Amniotic epithelial cell (primary cell): ENCODE measurements at places on chromosomes 6 and 20.

DNA sequence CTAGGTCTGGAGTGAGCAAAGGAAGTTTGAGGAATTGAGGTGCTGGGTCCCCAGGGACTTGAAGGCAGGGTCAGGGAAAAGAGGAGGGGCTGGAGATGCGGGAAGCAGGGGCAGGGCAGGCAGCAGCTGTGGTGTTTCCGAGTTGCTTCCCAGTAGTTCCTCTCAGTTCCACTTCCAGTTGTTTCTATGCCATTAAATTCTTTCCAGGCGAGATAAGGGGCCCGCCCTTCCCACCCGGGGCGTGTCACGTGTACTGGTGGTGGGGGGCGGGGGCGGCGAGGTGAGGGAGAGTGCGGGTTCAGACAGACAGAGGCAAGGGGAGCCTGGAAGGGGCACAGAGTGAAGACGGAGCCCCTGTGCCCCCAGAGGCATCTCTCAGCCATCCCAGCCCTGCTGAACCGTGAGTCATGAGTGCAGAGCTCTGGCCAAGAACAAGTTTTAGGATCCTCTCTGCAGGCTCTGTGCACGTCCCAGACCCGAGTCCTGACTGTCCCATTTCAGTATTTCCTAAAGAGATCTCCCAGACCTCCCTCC, 977 bp downstream of the TNXB start:
- no peak for DNase-seq

DNA sequence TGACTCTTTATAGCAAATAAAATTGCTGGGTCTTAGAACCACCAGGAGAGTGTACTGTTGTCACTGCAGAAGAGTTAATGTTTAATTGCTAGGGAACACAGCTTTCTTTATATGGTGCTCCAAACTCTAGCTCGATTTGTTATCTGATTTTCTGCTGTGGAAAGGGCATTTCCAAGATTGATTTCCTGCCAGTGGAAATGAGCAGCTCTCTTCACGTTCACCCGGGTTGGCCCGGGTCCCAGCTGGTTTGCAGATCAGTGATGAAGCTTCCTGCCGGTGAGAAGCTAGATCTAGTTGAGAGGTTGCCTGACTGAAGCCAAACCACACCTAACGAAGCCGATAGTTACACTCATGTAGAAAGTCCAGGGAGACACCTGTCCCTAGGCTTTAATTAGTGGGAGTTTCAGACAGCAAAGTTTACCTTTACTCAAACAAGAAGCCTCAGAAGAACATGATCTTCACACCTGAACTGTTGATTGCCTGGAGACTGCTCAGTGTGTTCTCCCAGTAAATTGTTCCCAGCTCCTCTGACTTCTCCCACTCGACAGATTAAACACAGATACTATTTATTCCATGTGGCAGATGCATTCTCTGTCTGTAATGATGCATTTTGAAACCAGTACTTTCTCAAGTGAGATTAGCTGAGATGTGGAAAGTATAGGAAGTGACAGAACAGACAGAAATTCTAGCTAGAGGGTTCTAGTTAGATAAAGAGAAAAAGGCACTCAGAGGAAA, 27.8 kb downstream of the PAQR8 start:
- peak; percentile 63 for DNase-seq

DNA sequence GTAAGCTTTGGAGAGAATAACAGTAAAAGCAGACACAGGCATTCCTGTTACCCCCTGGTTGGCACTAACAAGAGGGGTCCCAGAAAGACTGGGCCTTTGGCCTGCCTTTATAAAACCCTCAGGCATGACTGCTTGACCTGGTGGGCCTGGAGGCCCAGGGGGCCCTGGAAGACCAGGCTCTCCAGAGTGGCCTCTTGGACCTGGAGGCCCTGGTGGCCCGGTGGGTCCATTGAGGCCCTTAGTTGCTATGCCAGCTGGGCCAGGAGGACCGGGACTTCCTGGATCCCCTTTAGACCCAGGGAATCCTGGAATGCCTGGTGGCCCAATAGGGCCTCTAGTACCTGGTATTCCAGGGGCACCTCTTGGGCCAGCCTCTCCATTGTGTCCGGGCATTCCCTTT, 5.5 kb downstream of the COL10A1 start:
- DNase-seq, result no peak

DNA sequence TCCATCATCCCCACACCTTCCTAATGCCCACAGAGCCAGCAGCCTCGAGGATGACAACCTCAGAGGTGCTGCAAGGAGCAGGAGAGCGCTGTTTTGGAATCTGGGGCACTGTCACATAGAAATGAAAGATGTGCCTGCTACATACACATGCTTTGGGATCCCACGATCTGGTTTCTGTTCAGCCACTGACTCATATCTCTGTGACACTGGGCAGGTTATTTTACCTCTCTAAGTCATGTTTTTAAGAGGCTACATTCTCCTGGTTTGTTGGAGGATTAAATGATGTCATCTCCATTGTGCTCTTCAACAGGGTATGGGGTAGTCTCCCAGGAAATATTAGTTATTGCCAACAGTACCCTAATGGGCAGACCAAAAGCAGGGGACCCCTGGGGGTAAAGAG, 32.6 kb upstream of the TAB2 start:
- DNase-seq, result no peak

DNA sequence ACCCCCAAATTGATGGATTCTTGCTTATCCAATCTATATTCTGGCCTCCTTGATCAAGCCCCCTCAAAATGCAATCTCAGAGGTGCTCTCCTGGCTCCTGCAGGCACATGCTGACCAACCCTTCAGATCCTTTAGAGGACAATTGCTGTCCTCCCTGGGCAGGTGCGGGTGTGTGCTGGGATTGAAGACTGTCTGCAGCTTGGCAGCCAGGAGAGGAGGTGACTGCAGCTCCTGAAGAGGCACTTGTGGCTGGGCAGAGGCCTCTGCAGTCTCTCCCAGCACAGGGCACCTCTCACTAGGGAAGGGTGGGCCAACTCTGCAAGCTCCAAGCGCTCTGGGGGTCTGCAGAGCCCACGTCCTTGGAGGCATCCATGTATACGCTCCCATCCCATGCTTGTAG, 28.5 kb downstream of the SUMO4 start:
- DNase-seq, result no peak

DNA sequence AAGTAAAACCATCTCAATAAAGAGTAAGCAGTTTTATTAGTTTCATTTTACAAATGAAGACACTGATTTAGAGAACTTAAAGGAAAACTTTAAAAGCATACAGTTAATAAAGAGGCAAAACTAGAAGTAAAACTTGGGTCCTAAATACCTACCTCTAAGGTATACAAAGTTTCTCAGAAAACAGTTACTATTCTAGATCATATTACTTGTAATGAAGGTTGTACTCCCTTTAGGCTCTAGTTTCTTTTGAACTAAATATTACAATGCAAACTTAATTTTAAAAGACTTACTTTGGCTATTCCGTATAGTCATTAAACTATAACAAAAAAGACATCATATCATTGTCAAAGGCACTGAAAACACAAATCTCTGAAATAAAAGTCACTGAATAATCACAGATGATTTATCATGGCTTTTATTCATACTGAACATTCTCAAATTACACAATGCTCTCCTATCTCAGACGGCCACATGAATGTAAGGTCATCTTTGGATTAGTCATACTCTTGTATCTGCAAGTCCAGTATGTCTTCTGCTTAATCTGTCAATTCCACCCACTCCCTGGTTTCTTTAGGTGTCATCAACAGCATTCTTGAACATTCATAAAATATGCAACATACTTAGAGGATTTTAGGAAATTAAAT, 361.6 kb upstream of the RUNX2 start:
- DNase-seq, result peak; percentile 99

DNA sequence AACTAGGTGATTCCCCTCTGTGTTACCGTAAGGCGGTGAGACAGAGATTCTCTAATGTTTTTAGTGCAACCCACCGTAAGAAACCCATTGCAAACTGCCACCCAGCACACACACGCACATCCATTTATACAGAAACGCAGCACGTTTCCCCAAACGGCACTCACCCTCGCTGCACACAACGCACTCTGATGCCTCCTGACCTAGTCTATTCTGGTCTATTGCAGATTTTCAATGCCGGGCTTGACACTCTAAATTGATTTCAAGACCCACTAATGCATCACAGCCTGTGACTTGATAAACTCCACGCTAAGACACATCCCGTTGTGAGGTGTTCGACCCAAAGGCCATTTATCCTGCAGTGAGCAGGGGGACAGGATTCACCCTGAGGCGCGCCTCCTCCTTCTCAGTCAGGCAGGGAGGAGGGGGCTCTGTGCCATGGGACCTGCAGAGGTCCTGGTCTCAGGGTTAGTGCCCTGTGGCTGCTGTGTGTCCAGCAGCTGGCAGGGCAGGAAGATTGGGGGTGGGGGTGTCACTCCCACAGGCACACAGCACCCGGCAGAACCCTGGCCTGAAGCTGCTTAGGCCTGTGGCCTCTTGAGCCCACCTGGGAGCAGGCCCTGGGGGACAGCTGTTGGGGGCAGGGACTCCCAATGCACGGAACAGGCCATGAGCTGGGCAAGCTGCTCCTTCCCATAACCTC, 335.6 kb downstream of the PREX1 start:
- DNase-seq, result no peak

DNA sequence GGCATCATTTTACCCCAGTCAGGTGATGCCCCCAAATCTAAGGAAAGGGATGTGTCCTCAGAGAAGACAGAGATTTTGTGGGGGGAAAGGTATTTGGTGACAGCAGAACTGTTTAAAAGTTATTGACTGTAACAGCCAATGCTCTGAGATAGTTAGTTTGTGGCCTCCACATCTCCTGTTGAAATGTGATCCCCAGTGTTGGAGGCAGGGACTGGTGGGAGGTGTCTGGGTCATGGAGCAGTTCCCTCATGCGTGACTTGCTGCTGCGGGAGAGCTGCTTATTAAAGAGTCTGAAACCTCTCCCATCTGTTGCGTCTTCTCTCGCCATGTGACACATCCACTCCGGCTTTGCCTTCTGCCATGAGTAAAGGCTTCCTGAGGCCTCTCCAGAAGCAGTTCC, 282.8 kb upstream of the FOXQ1 start:
- DNase-seq, result no peak

DNA sequence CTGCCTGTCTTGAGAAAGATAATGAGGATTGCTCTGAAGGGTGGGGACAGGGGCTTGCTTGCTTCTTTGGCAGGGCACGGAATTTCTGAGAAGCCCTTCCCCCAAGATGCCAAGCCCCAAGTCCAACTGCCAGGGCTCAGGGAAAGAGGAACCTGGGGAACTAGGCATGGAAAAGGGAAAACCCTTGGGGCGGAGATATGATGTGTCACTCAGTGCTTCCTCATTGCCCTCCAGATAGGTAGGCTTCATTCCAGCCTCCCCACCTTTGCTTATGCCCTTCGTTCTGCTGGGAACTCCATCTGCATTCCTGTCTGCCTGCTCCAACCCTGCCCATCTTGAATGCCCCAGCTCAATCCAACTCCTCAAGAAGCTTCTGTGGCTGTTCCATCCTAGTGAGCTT, 61.2 kb downstream of the VEGFA start:
- DNase-seq, result no peak
